CD8-positive, alpha-beta memory T cell (primary cell): ENCODE measurements at places on chromosomes 12 and 14. TPM values are rescaled to one million over a fixed set of nuclear protein-coding genes. Genes with fewer than 3 reads are reported as not detected.

- DNase-seq = no peak
Measured at GRCh38 chr12:69189378-69189978, 49.9 kb upstream of the CPSF6 start.

DNA sequence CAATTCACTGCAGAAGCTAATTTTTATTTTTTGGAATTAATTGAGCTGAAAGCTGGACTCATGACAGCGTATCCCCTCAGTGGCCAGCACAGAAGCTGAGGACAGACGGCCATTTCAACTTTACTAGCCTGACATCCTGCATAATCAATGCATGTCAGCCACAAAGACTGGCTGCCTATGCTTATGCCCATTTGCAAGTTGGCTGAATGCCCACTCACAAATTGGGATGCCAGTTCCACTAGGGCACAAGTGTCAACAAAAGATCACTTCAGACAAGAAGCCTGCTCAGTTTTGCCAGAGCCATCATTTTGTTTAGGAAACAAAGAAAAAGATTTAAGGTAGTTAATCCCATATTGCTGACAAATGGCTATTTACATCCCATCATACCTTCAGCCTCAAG lies 417.6 kb downstream of the NOVA1 start:
- no peak for DNase-seq

GRCh38 chr12:1463073-1463905 lies 131.1 kb downstream of the FBXL14 start:
- no peak for DNase-seq

GRCh38 chr14:76918256-76918781 lies 92.1 kb downstream of the LRRC74A start:
- no peak for DNase-seq

DNA sequence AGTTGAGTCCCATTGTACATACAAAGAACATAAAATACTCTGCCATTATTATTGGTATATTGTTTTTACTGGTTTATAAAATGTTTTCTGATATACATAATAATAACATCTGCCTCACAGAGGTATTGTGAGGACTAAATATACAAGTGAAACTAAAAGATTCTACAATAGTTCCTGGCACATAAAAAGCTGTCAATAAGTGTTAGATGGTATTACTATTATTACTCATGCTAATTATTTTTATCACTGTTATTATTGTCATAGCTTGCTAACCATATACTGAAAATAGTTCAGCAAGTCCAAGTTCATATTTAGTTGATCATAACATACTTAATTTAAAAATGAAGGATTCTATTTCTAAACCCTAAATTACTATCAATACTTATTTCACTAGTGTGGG lies 34.4 kb downstream of the BTG1 start:
- DNase-seq = no peak

DNA sequence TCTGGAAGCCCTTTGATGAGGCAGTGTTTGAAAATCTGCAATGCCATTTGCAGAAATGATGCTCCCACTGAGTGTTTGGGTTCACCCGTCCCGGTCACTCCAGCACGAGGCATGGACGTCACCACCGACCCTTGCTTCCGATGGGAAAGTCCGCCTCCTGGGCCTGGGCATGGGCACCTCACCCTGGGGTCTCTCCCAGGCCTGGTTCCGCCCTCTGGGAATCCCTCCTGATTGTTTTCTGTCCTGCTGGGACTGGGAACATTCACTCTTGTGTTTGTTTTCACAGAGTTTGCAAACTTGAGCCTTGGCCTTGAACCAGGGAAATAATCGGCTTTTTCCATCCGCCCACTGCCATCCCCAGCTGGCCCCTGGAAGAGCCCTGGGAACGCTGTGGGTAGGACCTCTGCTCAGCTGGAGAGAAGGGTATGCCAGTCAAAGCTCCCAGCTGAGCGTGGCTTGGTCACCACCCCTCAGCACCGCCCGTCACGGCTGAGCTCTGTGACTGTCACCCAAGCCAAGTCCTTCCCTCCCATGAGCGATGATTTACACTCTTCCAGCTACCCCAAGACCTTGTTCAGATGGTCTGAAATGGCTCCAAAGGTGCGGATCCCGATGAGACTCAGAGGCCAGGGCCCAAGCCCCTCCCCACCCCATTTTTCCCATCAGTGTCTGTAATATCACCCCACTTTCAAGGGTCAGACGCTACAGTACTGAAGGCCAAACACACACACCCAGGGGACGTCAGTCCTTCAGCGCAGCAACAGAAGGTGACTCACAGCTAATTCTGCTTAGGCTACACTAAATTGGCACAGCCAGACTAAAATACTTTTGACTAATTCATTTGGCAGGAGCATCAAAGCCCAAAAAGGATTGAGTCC lies 34.1 kb upstream of the FZD10 start:
- no peak for DNase-seq

DNA sequence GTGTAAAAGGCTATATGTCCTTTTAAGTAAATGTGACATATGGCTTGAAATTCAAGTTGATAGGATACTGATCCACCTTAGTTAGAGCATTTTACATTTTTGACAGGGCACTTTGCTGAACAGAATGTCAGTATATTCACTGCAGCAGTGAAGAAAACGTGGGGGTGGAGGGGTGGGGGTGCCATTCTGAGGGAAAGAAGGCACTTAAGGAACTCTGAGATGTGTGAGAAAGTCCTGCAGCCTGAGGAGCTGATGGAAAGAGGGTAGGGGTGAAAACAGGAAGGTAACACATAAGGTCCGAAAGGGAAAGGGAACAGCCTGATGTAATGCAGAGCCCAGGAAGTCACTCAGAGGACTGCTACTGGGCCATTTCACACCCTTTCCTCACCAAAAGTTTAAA lies 265.5 kb upstream of the GRIP1 start:
- DNase-seq = no peak

DNA sequence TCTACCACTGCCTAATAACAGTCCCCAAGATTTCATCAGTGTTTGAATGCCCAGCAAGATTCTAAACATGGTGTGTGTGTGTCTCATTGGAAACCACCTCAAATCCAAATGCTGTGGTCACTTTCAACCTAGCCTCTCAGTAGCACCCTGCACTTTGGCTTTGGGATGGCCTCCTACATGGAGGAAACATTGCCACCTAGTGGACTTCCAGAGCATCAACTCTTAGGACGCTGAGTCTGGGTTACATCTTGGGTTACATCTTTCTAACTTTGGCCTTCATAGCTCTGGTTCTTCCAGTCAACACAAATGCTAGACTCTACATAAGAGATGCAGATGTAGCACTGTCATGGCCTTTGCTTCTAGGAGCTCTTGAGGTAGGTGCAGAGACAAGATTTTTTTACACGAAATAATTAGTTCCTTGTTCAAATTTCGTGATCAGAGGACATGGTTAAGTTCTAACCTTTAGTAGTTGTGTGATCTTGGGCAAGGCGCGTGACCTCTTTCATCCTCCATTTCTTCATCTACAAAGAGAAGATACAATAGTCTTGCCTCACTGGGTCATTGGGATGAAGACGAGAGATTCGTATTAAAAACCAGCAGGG lies 113.5 kb upstream of the VASH1 start:
- no peak for DNase-seq

DNA sequence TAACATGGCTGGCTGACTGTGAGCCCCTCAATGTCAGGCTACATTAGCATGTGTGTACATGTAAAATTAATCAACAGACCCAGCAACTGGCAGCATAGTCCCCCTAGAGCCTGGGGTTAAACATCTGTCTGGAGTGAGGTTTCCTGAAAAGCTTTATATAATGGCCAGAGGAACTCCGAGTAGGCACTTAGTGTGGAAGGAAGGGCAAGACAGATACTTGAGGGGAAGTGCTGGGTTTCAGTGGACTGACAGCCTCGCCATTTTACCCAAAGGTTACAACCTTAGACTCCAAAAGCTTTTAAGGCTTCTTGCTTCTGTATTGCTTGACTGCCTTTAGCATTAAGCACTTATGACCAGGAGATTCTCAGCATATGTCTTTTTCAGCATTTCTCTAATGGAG lies 430.8 kb downstream of the FLRT2 start:
- DNase-seq = no peak

GRCh38 chr14:101374373-101375338 lies 186.6 kb upstream of the DIO3 start:
- DNase-seq = no peak

DNA sequence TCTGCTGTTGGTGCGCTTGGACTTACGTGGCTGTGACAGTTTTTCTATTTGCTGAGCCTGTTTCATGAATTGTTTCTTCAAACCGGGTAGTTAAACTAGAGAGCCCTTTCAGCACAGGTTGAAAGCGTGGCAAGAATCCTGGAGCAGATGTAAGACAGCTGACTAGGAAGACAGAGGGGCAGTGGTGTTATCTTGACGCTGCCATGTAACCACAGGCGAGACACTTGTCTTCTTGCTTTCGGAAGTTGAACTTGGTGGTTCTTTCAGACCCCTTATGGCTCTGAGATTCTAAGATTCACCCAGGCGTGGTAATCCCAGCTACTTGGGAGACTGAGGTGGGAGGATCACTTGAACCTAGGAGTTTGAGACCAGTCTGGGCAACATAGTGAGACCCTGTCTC lies 4.3 kb downstream of the EMP1 start:
- DNase-seq = no peak

- no peak for DNase-seq
Measured at GRCh38 chr12:120025640-120026039, 36.6 kb downstream of the BICDL1 start.

GRCh38 chr12:2963760-2964292 lies 4.6 kb downstream of the TEAD4 start:
- no peak for DNase-seq

GRCh38 chr12:52227606-52228166 lies 5.4 kb upstream of the KRT7 start:
- no peak for DNase-seq

DNA sequence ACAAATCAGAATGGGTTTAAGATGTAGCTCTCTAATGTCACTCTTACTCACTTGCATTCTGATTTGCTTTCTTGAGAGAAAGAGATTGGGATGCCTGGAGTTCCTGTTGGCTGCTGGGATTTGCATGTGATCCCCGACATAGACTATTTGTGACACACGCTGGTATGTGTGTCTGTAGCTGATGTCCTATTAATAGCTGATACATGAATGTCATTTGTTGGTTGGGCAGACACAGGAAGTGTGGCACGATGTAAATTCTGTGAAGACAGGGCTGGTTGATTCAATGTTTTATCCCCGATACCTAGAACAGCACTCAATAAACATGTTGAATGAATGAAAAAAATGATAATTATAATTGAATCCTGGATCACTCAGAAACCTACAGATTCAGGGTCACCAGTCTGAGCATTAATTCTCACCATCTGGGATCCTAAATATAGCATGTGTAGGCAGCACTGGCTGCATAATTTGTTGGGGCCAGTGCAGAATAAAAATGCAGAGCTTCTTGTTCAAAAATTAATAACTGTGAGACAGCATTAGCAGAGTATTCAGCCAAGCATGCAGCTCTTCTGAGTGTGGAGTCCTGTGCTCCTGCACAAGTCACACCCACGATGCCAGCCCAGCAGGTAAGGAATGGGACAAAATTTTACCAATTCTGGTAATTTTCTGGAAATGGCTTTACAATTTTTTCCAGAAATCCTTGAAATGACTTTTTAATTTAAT lies 35.5 kb upstream of the SOCS2 start:
- DNase-seq = no peak

DNA sequence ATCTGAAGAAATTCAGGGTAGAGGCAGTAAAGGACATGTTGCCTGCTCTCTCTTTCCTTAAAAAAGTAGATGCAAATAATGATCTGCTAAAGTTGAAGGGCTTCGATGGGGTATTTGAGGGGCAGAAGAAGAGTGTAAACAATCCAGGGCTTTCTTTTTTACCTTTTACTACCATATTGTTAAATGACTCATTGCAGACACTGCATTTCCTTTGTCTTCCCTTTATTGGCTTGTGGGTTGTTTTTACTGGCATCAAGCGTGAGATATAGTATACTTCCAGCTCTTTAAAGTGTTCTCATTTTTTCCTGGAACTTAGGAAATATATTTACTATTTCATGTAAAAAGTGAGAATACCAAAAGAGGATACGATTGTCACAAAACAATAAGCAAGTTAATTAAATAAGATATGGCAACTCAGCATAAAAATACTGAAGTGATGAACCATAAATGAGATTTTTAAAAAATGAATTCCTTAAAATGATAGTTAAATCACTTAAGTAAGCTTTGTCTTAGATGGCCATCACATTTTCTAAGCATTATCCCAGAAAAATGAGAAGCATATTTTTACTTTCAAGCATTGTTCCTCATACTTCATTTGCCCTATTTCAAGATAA lies 72.3 kb upstream of the KRAS start:
- DNase-seq = peak; percentile 9

GRCh38 chr12:67534046-67534445 lies 114.5 kb upstream of the DYRK2 start:
- no peak for DNase-seq

- DNase-seq = no peak
Measured at GRCh38 chr14:71056168-71056567, 148.9 kb downstream of the PCNX1 start.

- no peak for DNase-seq
Measured at GRCh38 chr12:15629761-15630160, 159.4 kb downstream of the EPS8 start.

Gene FAM90A1
- total RNA-seq = not detected

Gene ACOT6
- total RNA-seq = not detected

Gene SDSL
- 0.24 TPM for total RNA-seq

Gene GPR135
- total RNA-seq = 0.90 TPM

Gene DTX1
- total RNA-seq = 2.0 TPM

Gene ADAM20
- 0.31 TPM for total RNA-seq

Gene ATL1
- total RNA-seq = 1.3 TPM

Gene LMNTD1
- total RNA-seq = not detected
